ENCODE measurements at places on chromosomes 3 and 15.

DNA sequence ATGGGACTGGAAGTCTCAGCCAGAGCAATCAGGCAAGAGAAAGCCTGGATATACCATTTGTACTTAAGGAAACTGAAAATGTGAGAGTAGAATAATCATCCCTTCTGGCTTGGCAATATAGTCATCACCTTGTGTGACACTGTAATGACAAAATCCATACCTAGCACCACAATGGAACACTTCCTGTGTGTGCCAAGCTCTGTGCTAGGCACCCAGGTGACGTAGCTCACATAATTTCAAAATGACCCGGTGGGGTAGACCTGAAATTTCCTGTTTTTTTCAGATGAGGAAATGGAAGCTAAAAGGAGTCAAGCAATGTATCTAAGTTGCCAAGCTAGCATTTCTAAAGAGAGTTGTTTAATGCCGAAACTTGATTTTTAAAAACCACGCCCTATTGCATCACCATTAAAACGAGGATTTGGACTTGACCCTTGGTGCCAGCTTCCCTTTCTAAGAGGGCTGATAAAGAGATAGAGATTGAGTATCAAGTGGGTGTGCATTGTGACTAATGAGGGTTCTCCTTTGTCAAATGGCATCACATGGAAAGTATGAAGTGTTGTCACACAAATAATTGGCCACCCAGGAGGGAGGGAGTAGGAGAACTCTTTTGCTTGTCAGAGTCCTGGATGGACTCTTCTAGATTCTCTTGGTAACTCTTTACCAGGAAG is 141.3 kb upstream of the PDZRN3 start:
- no peak for DNase-seq

DNA sequence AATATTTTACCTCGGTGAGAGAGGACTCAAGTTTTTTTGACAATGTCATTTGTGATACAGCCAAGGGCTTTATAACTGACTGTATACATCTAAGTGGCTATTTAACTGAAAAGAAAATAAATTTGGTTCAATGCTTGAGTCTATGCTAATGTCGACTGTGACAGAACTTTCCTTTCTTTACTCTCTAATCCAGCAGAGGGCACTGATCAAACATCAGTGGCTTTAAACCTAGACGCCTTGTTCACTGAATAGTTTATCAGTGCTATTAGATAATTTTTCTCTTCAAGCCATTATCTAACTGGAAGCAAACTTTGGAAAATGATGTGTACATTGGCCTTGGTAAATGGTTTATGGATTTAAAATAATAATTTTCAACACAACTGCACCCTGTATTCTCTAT is 285.1 kb downstream of the CHL1 start:
- no peak for DNase-seq

DNA sequence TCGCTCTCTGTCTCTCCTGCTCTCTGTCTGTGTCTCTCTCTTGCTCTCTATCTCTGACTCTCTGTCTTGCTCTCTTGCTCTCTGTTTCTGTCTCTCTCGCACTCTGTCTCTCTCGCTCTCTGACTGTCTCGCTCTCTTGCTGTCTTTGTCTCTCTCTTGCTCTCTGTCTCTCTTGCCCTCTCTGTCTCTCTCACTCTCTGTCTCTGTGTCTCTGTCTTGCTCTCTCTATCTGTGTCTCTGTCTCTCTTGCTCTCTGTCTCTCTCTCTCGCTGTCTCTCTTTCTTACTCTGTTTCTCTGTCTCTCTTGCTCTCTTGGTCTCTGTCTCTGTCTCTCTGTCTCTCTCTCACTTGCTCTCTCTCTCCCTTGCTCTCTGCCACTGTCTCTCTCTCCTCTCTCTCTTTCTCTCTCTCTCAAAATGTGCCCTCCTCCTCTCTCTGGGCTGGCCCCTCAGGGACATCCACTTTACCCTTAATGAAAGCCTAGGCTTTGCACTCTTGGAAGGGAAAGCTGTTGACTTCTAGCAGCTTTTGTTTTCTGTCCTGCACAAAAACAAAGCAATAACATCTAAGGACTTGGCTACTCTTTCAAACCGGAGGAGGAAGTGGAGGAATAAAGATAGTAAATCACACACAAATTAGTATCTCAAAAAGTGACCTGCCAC is 73.9 kb upstream of the NR2E3 start:
- DNase-seq = no peak

DNA sequence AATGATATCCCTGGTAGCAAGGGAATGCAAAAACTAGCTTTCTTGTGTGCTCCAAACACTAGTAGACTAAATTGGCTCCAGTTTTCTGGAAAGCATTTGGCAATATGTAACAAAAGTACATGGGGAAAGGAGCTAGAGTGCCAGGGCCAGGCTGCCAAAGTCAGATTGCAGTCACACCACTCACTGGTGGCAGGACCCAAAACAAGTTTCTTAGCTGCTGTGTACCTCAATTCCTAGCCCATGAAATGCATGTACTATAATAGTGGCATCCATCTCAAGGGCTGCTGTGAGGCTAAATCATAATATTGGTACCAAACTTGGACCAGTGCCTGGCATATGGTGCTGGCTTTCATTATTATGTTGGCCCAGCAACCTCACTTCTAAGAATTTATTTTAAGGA is 49.3 kb downstream of the CLDN18 start:
- peak; percentile 8 for DNase-seq

DNA sequence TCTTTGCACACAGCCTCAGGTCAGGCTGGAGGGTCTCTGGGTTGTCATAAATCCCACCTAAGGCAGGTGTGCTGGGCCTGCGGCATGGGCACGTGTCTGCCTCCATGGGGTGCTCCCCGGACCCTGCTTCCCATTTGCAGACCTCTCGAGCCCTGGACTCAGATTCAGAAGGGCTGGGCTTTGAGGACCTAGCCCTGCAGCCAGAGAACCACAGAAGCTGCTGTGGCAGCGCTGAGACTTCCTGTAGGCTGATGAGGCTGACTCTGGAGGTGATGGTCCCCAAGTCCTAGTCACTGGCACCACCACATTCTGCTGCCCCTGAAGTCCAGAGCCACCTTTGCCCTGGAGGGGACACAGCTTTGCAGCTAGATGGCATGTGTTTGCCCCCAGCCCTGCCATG is 156.4 kb downstream of the LRRC28 start:
- DNase-seq = no peak

DNA sequence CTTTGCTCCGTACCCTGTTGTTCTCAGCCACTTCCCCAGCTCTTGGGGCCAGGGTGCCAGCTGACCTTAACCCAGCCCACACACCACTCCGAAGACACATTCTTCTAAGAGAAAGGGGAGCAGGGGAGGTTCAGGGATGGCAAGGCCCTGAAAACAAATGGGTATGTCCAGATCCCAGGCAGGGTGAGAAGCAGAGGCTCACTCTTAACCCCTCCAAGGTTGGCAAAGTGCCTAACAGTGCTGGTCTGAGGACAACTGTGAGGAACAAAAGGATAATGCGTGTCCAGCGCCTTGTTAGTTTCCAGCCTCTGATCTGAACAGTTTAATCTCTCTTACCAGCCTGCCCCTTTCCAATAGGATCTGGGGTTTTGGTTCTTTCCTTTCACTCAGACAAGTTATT is 1.5 kb downstream of the TMEM44 start:
- DNase-seq = no peak

DNA sequence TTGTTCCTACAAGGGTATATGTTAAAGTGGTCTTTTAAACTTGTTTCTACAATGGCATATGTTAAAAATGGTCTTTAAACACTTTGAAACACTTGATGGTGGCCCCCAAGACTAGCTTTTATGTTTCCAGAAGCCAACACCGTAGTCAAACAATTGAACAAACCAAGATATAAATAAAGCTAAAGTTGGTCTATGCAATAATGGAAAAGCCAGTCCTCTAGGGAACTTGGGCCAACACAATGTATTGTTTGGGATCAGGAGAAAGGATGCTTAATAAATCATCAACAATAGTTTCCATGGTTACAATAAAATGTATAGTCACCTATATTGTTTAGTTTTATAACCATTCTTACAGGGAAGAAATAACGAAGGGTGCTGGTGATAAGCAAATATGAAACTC is 137.2 kb downstream of the RORA start:
- no peak for DNase-seq

DNA sequence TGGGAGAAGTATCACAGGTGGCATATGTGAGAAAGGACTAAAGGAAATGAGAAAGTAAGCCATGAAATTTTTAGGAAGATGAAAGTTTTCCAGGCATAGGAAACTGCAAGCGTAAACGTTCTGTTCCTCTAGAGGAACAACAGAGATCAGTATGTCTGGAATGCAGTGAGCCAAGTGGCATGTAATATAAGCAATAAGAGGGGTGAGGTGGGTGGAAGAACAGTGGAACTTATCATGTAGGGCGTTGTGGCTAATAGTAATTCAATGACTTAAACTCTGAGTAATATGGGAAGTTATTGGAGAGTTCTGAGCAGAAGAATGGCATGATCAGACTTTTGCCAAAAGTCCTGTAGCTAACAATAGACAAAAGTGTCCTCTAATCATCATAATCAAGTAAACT is 902.9 kb downstream of the EPHA3 start:
- DNase-seq = peak; percentile 82

Measured in fibroblast of pulmonary artery (primary cell).